ENCODE measurements at places on chromosomes 5 and 9.

- no peak for DNase-seq
Observed at GRCh38 chr5:142869886-142870285, 99.7 kb downstream of the ARHGAP26 start.

DNA sequence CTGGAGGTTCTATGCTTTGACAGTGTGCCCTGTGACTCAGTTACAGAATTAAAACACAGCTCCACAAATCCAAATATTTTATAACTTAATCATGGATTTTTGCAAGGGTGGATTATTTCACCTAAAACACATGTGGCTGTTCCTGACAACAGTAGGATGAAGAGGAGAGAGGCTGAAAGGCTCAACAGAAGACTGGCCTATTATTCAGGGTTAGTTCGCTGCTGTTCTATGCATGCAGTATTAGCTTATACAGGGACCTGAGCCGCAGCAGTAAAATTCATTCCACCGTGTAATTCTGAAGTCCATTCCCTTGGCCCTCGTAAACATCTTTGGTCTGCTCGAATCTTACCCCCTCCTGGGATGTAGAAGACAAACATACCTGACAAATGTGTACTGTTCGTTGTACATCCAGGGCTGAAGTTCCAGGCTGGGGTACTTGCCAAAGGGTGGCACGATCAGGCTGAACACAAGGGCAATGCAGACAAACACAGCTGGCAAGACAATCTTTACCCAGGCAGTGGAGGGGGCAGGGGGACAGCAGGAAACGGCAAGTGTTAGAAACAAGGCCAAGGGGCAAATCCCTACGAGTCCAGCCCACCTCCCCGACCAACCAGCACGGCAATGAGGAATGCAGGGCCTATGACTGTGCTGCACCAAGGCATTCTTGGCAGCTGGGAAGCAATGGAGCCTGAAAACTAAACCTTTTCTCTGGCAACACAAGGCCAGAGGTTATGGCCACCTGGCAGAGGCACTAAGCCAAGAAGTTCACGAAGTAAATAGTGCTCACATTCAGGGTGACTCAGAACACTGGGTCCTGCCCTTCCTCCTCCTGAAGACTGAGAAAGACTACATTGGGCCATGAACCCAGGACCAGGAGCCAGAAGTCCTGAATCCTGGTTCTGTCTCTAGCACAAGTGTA is 46.8 kb downstream of the NIPSNAP3B start:
- no peak for DNase-seq

DNA sequence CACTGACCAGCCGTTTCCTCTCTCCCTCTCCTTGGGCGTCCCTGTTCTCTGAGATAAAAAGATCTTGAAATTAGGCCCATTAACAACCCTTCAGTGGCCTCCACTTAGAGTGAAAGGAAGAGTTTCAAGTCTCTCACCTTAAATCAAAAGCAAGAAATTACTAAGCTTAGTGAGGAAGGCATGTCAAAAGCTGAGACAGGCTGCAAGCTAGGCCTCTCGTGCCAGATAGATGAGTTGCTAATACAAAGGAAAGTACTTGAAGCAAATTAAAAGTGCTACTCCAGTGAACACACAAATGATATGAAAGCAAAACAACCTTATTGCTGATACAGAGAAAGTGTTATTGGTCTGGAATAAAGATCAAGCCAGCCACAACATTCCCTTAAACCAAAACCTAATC is 331.3 kb upstream of the SEMA6A start:
- no peak for DNase-seq

DNA sequence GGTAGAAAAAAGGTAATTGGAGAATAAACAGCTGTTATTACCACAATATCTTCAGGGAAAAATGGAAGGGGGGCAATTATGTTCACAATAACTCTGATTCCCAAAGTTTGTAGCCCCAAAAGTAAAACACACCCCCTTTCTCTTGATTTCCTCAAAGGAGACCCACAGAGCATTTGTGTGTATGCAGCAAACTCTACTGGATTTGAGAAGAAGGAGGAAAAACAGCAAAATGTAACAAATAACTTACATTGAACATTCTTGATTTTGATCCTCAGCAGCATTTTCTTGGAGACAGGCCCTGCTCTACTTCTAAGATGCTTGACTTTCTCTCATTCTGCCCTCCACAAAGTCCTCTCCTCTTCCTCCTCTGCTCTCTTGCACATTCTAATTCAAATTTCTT is 420.8 kb upstream of the EDIL3 start:
- no peak for DNase-seq

- DNase-seq = no peak
Observed at GRCh38 chr5:84354101-84354500, 30.6 kb downstream of the EDIL3 start.

GRCh38 chr5:59674763-59675162 is 218.8 kb downstream of the PDE4D start:
- DNase-seq = no peak

GRCh38 chr9:125995706-125996105 is 248.5 kb downstream of the PBX3 start:
- no peak for DNase-seq

DNA sequence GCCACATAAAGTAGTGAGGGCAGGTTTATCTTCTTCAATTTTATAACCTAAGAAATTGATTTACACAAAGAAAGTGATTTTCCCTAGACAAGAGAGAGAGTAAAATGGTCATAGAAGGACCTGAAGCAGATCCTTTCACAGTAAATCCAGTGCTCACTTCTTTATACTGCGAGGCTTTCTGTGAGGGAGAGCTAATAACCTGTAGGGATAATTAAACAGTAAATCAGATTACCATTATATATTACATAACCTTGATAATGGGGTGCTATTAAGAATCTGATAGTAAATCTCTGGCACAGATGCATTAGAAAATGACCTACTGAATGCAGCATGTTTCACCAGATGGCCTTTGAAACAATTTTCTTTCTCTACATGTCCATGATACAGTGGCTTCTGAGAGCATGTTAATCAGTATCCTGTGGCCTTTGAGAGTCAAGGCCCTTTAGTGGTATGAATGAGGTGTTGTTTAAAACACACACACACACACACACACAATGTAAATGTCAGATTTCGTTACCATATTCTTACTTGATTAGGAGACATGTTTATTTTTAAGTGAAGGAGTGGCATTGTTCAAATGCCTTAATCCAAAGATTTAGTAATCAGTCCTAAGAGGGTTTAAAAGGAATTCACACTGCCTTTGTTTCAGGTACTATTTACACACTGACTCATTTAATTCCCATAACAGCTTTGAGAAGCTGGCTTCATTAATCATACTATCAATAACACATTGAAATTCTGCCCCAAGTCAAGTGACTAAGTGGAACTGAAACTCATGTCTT is 124.7 kb downstream of the ALDH1A1 start:
- no peak for DNase-seq

DNA sequence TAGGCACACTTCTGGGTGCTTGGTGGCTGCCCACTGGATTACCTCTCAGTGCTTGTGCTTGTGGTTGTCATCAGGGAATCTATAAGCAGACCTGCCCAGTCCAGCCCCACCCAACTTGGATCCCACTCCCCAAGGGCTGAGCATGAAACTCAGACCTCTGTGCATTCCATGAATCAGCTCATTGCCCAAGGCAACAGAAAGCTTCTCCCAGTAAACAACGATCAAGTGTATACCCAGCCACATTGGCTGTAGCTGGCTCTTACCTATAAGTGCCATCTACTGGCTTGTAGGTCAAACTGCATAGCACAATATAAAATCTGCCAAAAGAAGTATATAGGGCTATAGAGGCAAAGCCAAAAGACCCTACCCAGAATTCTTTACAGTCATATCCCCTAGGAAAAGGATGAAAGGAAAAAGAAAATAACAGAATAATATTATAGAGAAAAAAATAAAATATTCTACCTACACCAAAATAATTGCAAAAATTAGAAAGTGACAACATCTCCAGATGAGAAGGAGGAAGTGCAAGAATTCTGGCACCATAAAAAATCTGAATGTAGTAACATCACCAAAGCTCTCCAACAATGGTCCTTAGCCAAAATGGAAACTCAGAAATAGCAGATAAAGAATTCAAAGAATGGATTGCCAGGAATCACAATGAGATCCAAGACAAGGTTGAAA is 321.0 kb upstream of the TRPC7 start:
- peak; percentile 5 for DNase-seq

- DNase-seq = no peak
Observed at GRCh38 chr5:76207120-76207519, 123.9 kb downstream of the SV2C start.

DNA sequence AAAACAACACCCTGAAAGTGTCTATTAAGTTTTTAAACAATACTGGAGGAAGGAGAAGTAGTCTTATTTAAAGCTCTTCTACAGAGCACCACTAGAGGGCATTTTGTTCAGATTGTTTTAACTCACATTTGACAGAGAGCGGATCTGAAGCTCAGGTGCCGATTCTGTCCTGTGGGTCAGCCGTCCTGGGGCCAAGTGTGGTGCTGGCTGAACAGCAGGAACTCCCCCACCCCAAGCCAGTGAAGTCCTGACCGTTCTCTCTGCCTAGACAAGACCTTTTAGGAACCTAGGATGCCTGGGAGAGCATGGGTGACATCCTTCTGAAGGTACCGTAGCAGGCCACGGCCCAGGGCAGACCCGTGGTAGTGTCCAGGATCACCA is 3.9 kb downstream of the EXOC3 start:
- DNase-seq = no peak

Measured in endothelial cell (in vitro differentiated cells).